ENCODE measurements at places on chromosomes 11 and 22.
A peak's percentile ranks its signal among the peaks of the same experiment; 100 is the strongest.

GRCh38 chr11:114243461-114244372, 52.5 kb upstream of the NNMT start:
- no peak for DNase-seq

- DNase-seq = no peak
Measured at GRCh38 chr11:68342459-68343158, 30.2 kb downstream of the LRP5 start.

- DNase-seq = no peak
Measured at GRCh38 chr11:78977009-78977408, 402.3 kb upstream of the NARS2 start.

- DNase-seq = peak; percentile 22
Measured at GRCh38 chr22:41687901-41688364, 734 bp downstream of the SNU13 start.

DNA sequence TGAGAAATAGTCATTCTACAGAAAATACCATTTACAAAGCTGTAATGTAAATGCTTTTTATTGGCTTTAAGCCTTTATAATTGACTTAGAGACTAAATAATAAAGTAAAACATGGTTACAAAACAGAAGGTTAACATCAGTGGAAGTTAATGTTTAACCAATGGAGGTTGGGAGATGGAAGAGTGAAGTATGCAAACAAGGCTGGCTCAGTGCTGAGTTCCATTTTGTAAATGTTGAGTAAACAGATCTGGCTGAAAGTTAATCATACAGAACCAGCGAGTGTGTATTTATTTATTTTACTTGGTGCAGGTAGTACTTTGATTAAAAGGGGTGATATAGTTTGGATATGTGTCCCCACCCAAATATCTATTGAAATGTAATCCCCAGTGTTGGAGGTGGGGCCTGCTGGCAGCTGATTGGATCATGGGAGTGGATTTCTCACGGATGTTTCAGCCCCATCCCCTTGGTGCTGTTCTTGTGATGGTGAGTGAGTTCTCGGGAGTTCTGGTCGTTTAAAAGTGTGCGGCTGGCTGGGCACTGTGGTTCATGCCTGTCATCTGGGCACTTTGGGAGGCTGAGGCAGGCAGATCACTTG, 827.4 kb downstream of the OPCML start:
- DNase-seq = no peak

DNA sequence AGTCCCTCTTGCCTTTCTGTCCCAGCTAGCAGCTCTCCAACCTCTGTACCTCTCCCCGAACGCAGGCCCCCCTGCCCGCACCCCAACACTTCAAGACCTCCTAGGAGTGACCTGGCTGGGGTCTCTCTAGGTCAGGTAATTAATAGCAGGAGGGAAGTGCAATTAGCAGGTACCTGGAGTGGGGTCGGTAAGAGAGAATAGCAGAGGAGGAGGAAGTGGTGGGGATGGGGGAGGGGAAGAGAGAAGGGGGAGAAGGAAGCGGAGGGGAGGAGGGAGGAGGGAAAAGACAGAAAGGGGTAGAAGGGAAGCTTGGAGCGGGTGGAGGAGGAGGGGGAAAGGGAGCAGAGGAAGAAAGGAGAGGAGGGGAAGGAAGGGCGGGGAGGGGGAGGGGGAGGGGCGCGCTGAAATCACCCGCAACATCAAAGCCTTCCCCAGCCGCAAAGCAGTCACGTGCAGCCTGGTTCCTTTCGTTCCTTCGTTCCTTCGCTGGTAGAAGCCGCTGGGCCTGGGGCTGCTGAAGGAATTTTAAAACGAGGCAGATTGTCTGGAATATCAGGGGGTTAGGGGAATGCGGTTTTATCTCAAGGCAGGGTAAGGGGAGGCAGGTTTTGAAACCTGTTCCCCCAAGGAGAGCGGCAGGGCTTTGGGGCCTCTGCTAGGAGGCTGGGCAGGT, 29.3 kb upstream of the TCF20 start:
- peak; percentile 70 for DNase-seq

GRCh38 chr11:66639066-66639813, 737 bp downstream of the RBM4 start:
- peak; percentile 21 for DNase-seq

DNA sequence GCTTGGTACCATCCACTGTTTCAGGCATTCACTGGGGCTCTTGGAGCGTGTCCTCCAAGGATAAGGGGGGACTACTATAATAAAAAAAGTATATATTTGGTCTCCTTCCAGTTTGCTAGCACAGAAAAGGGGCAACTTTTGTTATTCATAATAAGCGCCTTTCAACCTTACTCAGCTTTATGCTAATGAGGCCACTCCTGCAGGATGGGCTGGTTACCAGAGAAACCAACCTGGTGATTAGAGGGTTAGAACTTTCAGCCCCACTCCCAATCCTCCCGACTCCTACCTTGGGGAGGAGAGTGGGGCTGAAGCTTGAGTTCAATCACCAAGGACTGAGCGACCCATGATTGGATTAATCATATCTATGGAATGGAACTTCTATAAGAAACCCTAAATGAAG, 31.8 kb downstream of the PPFIBP2 start:
- no peak for DNase-seq

GRCh38 chr11:13008625-13009475, at the start of gene RASSF10:
RASSF10 (plus strand) TSS chr11:13009316; CDS start chr11:13009577, 261 bp downstream.
- no peak for DNase-seq

GRCh38 chr22:23220485-23221350, 40.4 kb downstream of the BCR start:
- DNase-seq = peak; percentile 35

GRCh38 chr22:28180804-28181731, 262.0 kb upstream of the PITPNB start:
- DNase-seq = no peak

- no peak for DNase-seq
Measured at GRCh38 chr22:23077627-23078461, 7.5 kb downstream of the GNAZ start.

DNA sequence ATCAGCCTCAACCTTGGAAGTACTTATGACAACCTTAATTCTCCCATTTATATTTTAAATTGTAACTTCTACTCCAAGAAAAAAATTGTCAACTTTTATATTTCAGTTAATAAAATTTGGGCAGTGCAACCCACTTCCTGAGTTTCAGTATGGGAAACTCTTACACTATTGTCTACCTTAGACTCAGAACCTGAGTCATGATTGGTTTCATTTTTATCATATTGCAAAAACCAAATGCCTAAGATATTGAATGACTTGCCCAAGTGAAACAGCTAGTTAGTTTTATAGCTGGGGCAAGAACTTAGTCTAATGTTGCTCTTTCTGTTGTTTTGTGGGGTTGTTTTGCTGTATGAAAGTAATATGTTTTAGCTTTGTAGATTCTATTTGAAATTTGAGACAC, 334.0 kb upstream of the ARHGAP42 start:
- DNase-seq = no peak

DNA sequence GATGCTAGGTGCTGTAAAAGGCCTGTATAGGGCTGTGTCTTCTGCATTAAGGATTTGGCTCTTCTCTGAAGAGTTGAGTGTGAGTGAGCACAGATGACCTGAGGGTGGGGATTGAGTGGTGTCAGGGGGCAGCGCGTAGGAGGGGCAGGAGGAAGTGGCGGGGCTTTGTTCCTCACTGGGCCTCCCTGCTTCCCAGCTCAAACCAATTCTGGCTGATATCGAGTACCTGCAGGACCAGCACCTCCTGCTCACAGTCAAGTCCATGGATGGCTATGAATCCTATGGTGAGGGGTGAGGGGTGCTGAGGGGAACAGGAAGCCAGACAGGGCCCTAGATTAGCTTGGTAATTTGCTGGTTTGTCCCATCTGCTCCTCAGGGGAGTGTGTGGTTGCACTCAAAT, 9.1 kb downstream of the PHOX2A start:
- no peak for DNase-seq

GRCh38 chr22:37848587-37849088, 581 bp upstream of the EIF3L start:
- DNase-seq = peak; percentile 36

DNA sequence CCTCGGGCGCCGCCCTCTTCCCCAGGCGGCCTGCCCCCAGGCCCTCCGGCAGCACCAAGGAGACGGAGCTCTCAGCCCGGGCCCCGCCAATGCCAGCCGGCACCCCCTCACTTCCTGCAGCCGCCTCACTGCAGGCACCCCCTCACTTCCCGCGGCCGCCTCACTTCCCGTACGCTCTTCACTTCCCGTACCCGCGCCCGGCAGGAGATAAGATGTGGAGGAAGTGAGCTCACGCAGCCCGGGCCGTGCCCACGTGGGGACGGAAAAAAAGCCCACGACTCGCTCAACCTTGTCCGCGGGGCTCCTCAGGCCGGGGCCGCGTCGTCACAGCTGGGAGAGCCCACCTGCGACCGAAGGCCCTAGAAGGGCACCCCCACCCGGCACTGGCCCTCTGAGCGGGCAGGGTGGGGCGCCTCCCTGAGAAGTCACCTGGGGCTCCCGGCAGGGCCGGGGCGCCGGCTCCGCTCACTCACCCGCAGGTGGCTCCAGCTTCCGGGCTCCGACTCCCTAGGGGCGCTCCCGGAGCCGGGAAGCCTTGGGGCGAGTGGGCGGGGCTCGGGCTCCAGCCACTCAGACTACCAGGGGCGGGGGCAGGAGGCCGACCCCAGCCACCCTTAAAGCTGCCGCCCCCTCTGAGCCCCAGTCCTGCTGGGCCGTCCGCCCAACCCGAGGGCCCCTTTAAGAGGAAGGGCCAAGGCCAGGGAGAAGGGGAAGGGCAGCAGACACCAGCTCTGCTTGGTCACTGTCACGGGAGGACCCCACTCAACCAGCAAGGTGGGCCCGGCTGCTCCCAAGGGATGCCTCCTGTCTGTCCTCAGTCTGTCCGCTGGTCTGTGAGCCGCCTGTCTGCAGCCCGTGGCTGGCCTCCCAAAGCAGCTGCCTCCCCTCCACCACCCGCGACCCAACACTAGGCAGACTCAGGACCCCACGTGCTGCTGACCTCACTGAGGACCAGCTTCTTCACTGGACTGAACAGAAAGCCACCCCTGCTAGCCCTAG, 31.4 kb downstream of the PISD start:
- peak; percentile 91 for DNase-seq

- DNase-seq = peak; percentile 7
Measured at GRCh38 chr11:1566381-1567051, 5.6 kb downstream of the DUSP8 start.

DNA sequence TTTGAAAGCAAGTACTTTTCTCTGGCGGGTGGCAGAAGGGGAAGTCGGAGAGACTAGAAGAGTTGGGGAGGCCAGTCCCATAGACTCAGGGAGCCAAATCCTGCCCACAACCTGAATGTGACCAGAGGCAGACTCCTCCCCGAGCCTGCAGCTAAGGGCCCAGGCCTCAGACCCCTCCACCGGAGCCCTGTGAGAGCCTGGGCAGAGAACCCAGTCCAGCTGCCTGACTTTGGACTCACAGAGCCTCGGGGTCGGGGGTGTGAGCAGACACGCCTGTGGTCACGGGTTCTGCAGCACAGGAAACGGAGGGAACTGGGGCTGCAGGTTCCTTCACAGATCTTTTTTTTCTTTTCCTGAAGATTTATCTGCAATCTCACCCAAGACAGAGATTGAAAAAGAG, 312.3 kb downstream of the CTTN start:
- DNase-seq = no peak

GRCh38 chr11:10349806-10350205, 44.9 kb downstream of the ADM start:
- no peak for DNase-seq

DNA sequence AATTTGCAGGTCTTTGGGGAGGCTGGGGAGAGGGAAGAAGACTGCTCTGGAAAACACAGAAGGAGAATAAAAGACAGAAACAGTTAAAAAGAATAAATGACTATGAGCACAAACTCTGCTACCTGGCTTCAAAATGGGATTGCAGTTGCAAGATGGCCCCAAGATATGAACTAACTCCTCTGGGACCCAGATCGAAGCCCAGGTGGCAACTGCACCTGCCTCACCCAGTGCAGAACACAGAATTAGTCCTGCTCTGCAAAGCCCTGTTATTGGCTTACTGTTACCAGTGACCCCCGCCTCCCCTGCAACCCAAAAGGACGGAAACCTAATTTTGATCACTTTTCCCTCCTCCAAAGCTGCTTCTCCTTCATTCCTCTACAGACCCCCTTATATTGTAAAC, 35.9 kb upstream of the POU2AF1 start:
- no peak for DNase-seq

DNA sequence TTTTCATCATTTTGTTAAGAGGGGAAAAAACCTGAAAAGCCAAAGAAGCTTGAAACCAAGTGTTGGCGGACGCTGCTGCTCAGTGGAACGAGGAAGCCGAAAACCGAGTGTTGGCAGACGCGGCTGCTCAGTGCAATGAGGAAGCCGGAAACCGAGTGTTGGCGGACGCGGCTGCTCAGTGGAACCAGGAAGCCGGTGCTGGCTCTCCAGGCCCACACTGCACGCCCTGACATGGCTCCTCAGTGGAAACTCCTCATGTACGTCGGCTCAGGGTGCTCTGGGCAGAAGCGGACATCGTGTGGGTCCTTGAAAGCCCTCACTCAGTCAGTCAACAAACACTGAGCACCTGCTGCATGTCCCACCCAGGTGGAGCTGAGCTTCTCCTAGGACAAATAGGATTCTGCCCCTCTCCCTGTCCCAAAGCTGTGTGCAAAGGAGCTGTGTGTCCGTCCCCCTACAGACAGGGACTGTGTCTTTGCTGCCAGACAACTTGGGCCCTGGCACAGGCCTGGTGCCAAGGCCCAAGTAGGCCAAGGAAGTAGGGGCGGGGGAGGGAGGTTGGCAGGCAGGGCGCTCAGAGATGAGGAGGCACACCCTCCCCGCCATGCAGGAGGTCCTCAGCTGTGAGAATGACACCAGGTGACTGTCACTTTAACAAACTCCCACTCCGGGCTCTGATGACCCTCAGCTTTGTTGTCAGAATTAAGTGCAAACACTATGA, 37.3 kb downstream of the PHF21B start:
- peak; percentile 14 for DNase-seq

GRCh38 chr11:67505605-67506396, 638 bp upstream of the PITPNM1 start:
- peak; percentile 92 for DNase-seq

- DNase-seq = no peak
Measured at GRCh38 chr11:36602135-36602534, 4.1 kb upstream of the RAG2 start.

- no peak for DNase-seq
Measured at GRCh38 chr11:130629039-130629438, 180.6 kb downstream of the ADAMTS15 start.
